ENCODE measurements at places on chromosomes 4 and X.

GRCh38 chrX:10617186-10617998, 3.0 kb downstream of the MID1 start:
- peak; percentile 17 for DNase-seq

- DNase-seq: no peak
Observed at GRCh38 chrX:154829926-154830442, 4.5 kb downstream of the SMIM9 start.

GRCh38 chrX:132206259-132206658, 13.0 kb downstream of the RAP2C start:
- no peak for DNase-seq

DNA sequence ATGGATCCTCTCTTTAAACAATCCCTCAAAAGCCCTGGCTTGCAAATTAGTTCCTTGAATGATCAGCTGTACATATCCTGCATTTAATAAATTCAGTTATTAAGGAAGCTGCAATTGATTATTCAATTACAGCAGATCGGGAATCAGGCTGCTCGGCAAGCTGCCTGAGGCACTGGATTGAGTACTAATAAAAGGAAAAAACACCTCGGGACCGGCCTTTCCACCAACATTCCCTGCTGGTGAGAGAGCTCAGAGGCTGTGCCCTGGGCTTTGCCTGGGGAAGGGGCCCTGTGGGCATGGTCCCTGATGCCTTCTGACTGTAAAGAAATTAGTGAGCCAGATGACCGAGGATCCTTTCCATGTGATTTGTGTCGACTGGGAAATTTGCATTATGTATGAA, 69.2 kb downstream of the SORCS2 start:
- no peak for DNase-seq

GRCh38 chr4:86530183-86530582, 63.9 kb upstream of the PTPN13 start:
- DNase-seq: no peak

GRCh38 chrX:77548751-77549150, 101.6 kb downstream of the FGF16 start:
- no peak for DNase-seq

GRCh38 chrX:13764281-13764680, 29.7 kb downstream of the OFD1 start:
- no peak for DNase-seq

DNA sequence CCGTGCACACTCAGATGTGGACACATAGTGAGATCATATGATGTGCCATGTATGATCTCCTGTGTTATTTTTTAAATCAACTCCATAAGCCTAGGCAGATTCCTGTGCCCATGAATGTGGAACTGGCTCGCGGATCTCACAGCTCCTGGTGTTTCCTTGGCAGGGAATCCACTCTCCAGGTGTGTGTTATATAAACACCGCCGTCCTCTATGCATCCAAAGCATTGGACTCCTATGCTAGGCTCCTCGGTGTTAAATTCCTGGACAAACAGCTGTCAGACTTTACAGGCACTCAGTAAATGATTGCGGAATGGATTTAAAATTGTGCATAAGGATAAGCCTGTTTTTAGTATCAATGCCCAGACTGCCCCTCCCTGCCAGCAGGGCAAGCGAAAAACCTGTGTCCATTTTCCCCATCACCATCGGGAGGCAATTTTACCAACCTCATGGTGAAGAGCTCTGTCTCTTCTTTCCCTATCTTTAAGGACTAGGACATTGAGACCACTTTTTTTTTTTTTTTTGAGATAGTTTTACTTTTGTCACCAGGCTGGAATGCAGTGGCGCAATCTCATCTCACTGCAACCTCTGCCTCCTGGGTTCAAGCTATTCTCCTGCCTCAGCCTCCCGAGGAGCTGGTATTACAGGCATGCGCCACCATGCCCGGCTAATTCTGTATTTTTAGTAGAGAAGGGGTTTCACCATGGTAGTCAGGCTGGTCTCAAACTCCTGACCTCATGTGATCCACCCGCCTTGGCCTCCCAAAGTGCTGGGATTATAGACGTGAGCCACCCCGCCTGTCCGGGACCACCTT, 23.6 kb upstream of the GPR78 start:
- no peak for DNase-seq

GRCh38 chr4:17763931-17764330, 17.5 kb downstream of the FAM184B start:
- no peak for DNase-seq

- DNase-seq: no peak
Observed at GRCh38 chr4:65538571-65538970, 131.7 kb downstream of the EPHA5 start.

DNA sequence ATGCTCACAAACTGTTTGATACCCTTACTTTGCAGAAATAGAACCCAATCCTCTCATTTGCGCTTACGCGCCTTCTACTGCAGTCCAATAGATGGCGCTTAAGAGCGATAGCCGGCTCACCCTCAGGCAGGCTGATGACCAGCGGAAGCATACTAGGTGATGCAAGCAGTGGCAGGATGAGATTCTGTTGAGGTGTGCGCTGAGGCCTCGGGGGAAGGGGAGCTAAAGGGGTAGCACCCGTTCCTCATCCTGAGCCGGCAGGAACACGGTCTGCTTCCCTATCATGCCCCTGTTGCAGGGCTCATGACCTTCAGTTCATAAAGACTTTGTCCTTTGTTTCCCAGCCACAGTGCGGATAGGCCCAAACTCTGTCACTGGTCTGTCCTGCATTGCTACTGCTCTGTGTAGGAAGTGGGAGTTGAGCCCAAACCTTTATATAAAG, 628.9 kb downstream of the TLL1 start:
- no peak for DNase-seq

DNA sequence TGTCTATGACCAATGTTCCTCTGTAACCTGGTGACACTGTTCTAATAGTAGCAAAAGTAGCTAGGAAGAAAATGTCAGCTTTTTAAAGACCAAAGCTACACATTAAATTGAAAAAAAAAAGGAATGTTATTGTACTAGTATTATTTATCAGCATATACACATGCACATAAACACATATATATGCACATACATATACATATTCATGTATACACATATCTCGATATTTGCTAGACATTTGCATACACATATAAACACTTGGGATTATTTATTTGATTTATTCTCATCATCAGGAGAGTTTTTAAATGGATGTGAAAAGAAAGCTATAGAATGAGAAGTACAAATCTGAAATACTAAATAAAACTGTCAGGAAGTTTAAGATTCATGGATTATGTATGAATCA, 21.3 kb upstream of the NEIL3 start:
- no peak for DNase-seq

- peak; percentile 12 for DNase-seq
Observed at GRCh38 chrX:3940000-3940610, 226.7 kb upstream of the PRKX start.

- DNase-seq: peak; percentile 4
Observed at GRCh38 chr4:172495769-172496168, 672.8 kb upstream of the GALNT7 start.

DNA sequence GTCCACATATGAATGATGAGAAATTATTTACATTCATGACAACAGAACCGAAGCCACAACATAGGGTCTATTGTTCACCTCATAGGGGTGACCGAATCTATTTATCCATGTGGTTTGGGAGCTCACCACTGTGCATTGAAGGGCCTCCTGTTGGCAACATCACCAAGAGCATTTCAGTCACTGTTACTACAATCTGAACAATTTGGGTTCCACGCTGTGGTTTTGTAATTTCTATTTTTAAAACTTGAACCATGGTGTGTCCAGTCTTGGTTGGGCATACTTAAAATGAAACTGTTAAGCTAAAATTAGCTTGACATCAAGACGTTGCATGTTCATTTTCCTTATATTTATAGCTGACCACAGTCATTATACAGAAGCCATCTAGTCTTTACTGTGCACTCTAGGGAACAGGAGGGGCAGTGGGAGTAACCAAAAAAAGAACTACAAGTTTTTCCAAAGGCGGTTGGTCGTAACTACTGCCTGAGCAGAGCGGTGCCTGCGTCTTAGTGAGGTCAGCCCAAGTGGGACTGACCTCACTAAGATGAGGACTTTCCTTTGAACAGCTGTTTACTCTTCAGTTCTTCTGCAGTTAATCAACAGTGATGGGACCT, 192.1 kb downstream of the SPRY1 start:
- peak; percentile 26 for DNase-seq

DNA sequence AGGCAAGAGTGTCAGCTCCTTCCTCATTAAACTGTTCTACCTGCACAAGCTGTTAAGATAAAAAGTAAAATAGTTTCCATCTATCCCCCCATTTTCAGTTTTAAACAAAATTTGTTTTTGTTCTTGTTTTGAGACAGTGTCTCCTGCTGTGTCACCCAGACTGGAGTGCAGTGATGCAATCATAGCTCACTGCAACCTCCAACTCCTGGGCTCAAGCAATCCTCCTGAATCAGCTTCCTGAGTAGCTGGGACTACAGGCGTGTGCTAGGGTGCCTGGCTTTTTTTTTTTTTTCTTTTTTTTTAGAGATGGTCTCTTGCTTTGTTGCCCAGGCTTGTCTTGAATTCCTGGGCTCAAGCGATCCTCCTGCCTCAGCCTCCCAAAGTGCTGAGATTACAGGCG, 105.4 kb downstream of the HS6ST2 start:
- DNase-seq: no peak

GRCh38 chr4:15130441-15130840, 128.2 kb downstream of the CPEB2 start:
- no peak for DNase-seq

DNA sequence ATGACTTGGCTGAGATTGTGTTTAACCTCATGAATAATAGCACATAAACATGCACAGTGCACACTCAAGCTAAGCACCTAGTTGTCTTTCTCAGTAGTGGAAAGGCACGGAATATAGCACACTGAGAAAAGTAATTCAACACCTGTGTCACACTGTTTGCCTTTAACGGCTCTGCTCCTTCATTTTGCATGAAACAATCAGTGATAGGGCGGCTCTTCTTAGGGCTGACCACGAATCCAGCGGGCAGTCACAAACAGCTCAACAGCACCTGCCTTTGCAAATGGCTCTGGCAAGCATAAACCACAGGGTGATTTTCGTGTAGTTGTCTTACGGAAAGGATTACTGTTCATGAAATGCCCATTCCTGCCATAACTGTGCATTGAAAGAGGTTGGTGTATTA, 954.0 kb upstream of the TENM3 start:
- DNase-seq: no peak

- DNase-seq: peak; percentile 51
Observed at GRCh38 chr4:86848732-86849619, at the start of gene SLC10A6. TSS of gene SLC10A6 (minus strand) at chr4:86849384. CDS start at chr4:86849115, 269 bp downstream.

DNA sequence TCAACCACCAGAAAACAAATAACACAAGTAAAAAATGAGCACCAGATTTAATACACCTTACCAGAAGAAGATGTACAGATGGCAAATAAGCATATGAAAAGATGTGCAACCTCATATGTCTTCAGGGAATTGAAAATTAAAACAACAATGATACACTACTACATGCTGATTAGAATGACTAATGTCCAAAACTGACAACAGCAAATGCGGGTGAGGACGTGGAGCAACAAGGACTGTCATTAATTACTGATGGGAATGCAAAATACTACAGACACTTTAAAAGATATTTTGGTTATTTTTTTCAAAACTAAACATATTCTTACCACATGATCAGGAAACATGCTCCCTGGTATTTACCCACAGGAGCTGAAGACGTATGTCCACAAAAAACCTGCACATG, 140.3 kb downstream of the FRYL start:
- DNase-seq: no peak

DNA sequence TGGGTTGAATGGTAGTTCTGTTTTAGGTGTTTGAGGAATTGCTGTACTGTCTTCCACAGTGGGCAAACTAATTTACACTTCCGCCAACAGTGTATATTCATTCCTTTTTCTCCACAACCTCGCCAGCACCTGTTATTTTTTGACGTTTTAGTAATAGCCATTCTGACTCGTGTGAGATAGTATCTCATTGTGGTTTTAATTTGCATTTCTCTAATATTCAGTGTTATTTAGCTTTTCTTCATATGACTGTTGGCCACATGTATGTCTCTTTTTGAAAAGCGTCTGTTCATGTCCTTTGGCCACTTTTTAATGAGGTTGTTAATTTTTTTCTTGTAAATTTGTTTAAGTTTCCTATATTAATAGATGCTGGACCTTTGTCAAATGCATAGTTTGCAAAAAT, 26.9 kb upstream of the WDR17 start:
- no peak for DNase-seq

GRCh38 chr4:81666491-81666890, 194.8 kb upstream of the RASGEF1B start:
- no peak for DNase-seq
